ENCODE measurements at places on chromosomes 11 and 22.
A peak's percentile ranks its signal among the peaks of the same experiment; 100 is the strongest.

GRCh38 chr11:75214411-75214821 is 26.2 kb upstream of the TPBGL start:
- DNase-seq = no peak

- no peak for DNase-seq
These were observed 2.8 kb downstream of the NDUFC2 start for GRCh38 chr11:78076733-78077403.

GRCh38 chr11:128244871-128245270 is 342.5 kb downstream of the ETS1 start:
- DNase-seq = no peak

DNA sequence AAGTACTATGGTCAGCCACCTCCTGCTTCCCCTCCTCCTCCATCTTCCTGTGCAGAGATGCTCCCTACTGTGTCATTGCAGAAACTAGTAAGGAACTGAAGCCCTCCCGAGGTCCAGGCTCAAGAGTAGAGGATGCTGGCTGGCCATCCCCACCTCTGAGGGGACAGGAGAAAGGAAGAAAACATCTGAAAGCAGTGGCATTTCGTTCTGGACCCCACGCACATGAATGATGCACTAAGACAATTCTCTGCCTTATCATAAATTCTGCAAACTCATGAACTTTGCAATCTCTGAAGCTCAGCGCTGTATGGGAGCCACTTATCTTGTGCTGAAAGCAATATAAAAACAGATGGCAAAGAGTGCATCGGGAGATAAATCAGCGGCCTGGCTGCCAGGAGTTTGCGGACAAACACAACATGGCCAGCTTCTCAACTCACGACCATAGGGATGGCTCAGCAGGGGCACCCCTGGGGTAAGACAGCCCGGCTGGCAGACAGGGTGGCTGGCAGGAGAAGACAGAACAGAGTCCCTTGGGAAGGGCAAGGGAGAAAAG is 306.4 kb downstream of the NXPE2 start:
- DNase-seq = no peak

DNA sequence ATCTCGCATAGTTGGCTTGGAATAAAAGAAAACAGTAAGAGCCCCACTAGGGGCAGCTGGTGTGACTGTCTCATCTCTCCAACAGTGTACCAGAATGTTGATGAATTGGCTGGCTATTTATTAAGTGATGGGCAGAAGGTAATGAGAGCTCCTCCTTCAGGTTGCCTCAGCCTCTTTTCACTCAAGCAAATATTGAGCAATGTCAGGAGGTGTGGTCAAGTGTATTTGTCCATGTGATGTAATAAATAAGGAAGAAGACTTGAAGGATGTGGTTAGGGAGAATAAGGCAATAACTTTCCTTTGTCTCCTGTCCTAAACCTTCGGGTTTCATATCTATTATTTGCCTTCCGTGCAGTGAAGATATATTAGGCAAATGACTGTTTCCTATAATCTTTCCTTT is at the start of gene TCN1:
TSS of gene TCN1 (minus strand) at position 91 of the 400 bp plus-strand sequence. CDS start at position 74, 17 bp downstream.
- no peak for DNase-seq

DNA sequence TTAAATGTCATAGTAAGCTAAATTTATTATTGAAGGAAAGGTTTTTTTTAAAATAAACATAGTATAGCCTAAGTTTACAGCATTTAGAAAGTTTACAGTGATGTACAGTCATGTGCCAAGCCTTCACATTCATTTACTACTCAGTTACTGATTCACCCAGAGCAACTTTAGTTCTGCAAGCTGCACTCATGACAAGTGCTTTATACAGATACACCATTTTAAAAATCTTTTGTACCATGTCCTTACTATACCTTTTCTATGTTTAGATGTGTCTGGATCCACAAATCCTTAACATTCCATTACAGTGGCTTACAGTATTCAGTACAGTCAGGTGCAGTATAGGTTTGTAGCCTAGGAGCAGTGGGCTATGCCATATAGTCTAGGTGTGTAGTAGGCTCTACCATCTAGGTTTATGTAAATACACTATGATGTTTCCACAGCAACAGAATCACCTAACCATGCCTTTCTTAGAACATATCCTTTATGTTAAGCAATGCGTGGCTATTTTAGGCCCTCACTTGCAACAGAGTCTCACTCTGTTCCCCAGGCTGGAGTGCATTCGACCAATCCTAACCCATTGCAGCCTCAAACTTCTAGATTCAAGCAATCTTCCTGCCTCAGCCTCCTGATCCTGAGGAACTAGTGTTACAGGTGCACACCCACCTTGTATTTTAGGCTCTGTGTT is 79.5 kb upstream of the SLC25A18 start:
- DNase-seq = no peak

DNA sequence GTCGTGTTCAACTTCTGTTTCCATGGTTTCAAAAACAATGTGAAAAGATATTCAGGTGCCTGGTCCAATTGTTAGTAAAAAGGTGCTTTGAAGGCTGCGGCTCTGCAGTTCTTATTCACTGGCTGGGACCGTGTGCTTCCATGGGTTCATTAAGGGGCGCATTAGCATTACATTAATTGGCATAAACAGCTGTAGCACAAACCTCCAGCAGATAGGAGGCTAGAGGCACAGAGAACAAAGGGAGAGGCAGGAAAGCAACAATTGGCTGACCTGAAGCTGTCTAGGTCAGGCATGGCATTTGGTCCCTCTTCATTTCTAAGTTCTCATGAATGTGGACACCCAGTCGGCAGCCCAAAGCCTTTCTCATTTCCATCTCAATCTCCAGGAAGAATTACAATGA is 16.6 kb downstream of the PAK1 start:
- DNase-seq = no peak

DNA sequence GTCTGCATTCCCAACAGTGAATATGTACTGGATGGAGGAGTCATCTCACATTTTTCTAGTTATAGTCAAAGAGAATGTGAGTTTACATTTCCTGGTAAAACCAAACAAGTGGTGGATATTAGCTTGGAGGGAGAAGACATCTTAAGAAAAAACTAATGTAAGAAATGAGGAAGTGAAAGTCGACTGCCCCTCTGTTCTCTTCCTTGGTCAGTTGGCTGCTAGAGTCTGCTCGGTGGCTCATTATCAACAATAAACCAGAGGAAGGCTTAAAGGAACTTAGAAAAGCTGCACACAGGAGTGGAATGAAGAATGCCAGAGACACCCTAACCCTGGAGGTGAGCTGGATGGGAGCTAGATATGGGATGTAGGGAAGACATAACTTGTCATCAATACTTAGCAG is 5.8 kb downstream of the SLC22A9 start:
- no peak for DNase-seq

DNA sequence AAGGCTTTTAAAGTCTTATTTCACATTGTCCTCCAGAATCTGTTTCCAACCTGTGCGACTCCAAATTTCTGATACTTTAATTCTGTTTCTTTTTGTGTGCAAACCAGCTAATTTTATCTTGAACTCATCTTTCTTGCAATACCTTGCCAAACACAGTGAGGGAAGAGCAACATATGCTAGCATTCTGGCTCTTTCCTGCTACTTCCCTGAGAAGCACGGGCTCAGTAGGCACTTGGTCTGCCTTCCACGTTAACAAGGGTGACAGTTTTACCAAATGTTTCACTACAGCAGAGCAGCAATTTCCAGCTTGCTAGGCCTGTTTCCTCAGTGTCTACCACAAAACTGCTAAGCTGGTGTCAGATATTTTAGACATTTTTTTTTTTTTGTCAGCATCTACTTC is 405.8 kb downstream of the NTM start:
- no peak for DNase-seq

DNA sequence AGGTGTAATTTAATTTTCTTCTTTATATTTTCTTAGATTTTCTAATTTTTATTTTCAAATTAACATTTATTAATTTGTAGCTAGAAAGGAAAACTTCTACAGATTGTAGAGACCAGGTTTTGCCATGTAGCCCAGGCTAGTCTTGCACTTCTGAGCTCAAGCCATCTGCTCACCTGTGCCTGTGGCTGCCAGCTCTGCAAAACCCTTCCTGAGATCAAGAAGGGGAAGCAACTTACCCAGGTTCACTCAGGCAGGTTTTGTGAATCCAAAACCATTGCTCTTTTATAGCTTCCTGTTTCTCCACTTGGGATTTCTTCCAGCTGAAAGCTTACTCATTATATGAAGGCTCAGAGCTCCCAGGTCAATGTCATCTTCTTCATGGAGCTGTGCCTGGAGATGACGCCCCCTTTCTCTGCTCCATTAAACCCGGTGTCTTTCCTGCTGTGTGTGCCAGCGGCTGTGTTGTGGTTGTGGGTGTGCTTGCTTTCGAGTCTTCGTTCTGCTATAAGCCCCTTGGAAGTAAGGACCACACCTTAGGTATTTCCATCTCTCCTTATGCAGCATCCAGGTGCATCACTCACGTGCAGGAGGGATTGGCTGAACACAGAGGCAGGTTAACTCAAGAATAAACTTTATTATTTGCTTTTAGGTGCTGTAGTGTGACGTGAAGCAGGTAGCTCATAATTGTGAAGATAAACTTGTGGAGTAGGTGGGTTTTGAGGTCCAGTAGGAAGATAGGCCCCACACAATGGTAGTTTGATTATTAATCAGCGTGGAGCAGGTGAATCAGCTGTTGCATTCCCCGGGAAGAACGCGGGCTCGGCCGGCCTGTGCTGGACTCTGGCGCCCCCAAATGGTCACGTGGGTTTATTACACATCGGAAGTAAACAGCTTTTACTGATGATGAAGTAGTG is 42.2 kb upstream of the INCENP start:
- DNase-seq = peak; percentile 75

DNA sequence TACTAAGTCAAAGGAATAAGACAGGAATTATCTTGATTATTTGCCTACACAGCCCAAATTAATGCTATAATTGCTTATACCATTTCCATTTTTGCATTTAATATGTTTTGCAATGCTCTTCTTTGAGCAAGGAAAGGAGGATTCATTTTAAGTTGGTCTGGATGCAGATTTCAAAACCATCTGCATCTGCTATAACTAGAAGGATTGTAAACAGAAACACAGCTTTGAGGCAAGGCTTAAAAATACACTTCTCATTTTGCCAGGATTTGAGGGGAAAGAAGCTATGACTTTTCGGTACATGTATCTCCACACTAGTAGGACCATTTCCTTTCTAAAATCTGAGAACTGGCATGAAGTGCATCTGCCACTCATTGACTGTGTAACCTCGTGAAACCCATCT is 95.9 kb upstream of the MTNR1B start:
- no peak for DNase-seq

DNA sequence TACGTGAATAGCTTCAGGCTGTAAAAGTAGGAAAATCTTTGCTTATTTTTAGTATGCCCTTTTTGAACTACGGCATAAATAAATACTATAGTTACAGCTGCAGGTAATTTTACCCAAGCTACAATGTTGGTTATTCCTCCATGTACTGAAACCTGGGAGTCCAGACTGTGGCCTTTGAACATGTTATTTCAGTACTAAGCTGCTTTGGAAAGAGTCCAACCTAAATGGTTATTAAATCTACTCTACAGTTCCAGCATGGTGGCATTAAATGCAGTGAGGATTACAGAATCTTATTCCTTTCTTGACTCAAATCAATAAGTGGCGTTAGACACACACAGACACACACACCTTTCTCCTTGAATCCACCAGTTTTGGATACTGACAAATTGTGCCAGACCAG is 165.1 kb downstream of the MSANTD4 start:
- DNase-seq = no peak

GRCh38 chr11:17508791-17509190 is 32.1 kb upstream of the ABCC8 start:
- DNase-seq = no peak

- no peak for DNase-seq
These were observed 101.5 kb downstream of the ST3GAL4 start for GRCh38 chr11:126456783-126457542.

DNA sequence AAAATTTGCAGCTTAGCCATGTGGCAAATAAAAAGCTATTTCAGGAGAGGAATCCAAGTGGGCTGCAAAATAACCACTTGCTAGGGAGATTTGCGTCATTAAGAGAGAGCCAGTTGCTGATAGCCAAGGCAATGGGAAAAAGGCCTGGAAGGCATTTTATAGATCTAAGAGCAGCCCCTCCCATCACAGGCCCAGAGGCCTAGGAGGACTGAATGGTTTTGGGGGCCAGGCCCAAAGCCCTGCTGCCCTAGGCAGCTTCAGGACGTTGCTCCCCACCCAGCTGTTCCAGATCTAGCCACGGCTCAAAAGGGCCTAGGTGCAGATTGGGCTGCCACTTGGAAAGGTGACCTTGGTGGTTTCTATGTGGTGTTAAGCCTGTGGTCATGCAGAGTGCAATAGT is 169.0 kb downstream of the AASDHPPT start:
- no peak for DNase-seq

DNA sequence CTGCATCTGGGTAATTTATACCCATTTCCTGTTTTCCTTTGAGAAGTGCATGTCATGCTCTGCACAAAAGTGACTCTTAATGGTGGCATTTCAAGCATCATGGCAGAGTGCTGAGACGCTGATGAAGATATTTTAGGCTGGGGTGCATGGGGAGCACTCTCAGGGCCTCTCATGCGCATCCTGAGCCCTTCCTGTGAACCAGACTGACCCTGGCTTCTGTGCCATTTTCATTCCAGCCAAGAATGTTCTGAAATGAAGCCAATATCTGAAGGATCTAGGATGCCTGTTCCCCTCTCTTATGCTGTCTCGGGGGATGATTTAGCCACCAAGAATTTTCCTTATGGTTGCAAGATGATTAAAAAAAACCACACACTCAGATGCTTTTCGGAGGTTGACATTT is 61.5 kb downstream of the MIAT start:
- no peak for DNase-seq

GRCh38 chr11:65479184-65480145 is 19.4 kb upstream of the MALAT1 start:
- DNase-seq = peak; percentile 60

DNA sequence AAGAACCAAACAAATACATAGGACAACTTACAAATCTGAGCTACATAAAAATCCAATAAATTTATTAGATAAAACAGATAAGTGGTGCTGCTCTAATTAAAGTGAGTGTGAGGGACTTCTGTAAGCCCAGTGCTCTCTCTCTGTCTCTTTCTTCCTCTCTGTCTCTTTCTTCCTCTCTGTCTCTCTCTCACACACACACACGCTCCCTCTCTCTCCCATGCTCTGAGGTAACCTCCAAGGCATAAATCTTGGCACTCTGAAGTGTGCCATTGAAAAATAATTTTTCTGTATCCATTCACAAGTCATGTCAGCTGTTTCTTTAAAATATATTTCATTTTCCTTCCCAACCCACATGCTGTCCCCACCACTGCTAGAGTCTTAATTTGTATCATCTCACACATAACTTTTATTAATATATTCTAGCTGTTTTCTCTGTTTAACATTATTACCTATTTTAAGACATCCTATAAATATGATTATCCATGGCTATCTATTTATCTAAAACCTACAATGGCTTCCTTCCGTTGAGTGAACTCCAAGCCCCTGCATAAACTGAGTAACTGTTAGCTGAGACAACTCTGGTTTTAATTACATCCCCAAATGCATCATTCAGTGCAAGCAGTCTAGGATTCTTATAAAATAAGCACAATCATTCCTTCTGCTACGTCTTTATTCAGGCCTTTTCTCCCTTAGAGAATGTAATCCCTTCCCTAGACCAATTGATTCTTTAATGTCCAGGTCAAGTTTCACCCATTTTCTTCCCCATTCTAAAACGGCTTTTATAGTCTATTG is 57.4 kb upstream of the SLC5A12 start:
- no peak for DNase-seq

GRCh38 chr11:17599460-17599925 is 52.4 kb downstream of the OTOG start:
- no peak for DNase-seq

- DNase-seq = no peak
These were observed 947.3 kb upstream of the TENM4 start for GRCh38 chr11:80388130-80388529.

GRCh38 chr22:45239681-45240051 is 1.0 kb downstream of the KIAA0930 start:
- DNase-seq = no peak

GRCh38 chr22:39480557-39480956 is 21.5 kb upstream of the MIEF1 start:
- no peak for DNase-seq

Measured in hypothalamus (tissue), 51 donors.